Dorsolateral prefrontal cortex (tissue), 122 donors: ENCODE measurements at places on chromosomes 2 and 18. TPM values are rescaled to one million over a fixed set of nuclear protein-coding genes. Genes with fewer than 3 reads are reported as not detected.
A peak's percentile ranks its signal among the peaks of the same experiment; 100 is the strongest.

Gene FBXO15
- total RNA-seq, result 4.4 TPM

Gene CD28
- total RNA-seq, result not detected

Gene CSRNP3
- total RNA-seq, result 102 TPM

Gene CDH7
- total RNA-seq, result 8.1 TPM

Gene FEV
- total RNA-seq, result not detected

Gene ANO7
- total RNA-seq, result 4.9 TPM

Gene TRIP12
- total RNA-seq, result 262 TPM

Gene CTAGE1
- total RNA-seq, result not detected

Gene GRHL1
- total RNA-seq, result 9.5 TPM

Gene SS18
- total RNA-seq, result 70.1 TPM

DNA sequence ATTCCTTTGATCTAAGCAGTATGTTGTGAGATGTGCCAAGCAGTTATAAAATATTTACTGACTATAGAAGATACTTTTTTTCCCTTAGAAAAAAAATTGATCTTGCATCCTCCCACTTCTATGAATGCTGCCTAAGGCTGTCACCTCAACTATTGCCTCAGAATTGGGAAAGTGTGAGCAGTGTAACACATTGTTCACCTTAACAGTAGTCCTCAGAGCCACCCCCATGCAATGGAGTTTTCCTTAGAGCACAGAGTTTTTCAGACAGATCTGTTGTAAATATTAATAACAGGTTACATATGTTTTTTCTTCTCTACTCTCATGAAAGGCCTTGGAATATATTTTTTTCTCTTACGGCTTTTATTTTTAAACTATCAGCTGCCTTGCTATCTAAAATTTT lies 607.3 kb downstream of the STK39 start:
- DNase-seq, result no peak

- no peak for DNase-seq
Measured at GRCh38 chr18:56388571-56388970, 249.8 kb downstream of the TXNL1 start.

DNA sequence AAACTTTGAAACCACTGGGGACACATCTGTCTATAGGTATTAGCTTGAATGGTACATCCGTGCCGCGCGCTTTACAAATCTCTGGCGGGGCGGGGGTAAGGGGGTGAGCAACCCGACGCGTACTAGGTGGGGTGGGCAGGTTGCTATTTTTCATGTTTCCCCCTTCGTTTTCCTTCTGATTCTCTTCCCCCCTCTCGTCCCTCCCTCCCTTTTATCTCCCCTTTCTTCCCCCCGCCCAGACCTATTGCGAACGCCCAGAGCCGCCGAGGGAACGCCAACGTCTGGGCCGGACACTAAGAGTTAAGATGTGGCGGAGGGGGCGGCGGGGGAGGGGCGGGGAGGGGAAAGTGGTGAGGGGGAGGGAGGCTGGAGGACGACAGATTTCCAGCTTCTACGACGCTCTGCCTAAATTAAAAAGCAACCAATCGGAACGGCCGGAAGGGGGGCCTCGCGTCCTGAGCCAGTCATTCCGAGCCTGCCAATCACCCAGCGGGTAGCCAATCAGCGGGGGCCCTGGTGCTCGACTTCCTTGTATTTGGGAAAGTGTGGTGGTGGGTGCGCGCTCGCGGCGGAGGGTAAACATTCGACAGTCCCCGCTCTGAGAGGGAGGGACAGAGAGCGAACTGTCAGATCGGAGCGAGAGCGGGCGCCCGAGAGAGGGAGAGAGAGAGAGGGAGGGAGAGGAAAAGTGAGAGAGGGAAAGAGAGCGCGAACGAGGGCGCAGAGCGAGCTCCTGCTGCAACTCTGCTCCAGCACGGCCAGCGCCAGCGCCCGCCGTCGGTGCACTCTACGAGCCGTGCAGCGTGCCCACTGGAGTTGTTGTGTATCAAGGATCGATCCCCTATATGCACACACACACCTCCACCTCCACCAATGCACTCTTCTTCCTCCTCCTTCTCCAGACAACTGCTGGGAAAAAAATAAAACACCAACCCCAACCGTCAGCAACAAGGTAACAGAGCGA lies at the start of gene POU3F3:
POU3F3 (plus strand) TSS at position 582 of the 964 bp plus-strand sequence. CDS start 1,396 bp downstream, outside the sequence.
- peak; percentile 100 for DNase-seq

GRCh38 chr18:46199515-46200147 lies 95.4 kb downstream of the HAUS1 start:
- no peak for DNase-seq

DNA sequence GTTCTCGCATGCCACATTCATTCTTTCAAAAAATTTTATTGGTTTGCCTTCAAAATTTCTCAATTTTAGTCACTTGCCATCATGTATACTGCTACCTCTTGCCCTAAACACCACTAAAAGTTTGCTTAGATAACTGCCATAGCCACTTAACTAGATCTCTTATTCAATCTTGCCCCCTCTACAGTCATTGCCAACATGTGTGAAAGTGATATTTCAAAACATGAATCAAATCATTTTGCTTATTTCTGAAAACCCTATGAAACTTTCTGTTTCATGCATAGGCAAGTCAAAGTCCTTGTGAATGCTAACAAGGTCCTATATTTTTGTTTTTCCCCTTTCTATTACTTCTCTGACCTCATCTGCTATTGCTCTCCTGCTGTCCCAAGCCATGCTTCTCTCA lies 397.1 kb downstream of the KCNJ3 start:
- no peak for DNase-seq

- no peak for DNase-seq
Measured at GRCh38 chr2:10658914-10659257, 30.9 kb downstream of the NOL10 start.

- DNase-seq, result no peak
Measured at GRCh38 chr18:3054780-3055179, 41.8 kb upstream of the LPIN2 start.

GRCh38 chr2:68412127-68412819 lies 47.2 kb downstream of the PLEK start:
- DNase-seq, result no peak

DNA sequence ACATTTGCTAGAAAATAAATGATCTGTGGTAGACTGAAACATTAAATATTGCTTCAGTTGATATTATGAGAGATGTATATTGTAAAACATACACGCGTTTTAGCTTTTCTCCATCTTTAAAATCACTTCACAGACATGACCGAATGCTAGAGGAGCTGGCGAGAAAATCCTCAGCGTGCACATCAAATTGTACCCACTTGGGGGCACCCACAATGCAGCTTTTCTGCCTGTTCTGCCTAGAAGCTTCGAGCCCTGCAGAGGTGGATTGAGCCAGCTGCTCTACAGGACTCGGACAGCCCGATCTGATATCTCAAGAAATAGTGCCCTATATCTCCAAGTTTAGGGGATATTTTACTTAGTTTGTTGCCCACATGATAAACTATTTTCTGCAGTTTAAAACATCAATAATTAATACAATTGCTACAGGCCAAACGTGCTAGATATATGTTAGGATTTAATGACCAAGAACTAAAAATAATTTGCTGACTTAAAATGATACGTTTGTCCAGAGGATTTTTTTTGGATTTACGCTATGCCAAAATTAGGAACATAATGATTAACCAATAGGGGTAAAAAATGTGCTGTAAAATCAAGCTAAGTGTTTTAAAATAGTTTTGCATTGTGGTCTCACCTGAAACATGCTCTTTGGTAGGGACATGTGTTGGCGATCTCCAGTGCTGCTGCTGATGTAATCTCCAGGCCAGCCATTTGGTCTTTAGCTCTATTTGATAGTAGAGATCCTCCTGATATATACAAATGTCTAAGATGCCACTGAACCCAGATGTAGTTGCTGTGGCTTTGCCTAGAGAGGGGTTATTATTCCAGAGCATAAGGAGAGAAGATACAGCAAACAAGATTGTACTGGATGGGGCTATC lies 22.3 kb upstream of the ATP5MC3 start:
- no peak for DNase-seq

- DNase-seq, result no peak
Measured at GRCh38 chr2:17652681-17653394, 100.8 kb downstream of the SMC6 start.

DNA sequence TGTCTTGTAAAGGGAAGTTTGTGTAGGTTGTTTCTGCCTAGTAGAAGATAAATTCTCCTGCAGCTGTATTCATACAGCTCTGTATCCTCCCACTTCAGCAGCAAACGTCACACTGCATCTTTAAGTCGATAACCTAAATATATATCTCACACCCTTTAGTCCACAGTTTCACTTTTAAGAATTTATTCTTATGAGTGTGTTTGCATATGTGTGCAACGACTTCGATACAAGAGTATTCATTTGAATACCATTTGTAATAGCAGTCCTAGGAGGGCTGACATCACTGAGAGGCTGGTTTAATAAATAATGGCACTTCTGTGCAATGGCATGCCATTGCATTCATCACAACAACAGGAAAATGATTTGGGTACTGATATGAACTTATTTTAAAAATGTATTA lies 63.8 kb upstream of the MSH6 start:
- DNase-seq, result no peak

- no peak for DNase-seq
Measured at GRCh38 chr18:371609-371982, 103.7 kb upstream of the THOC1 start.

- DNase-seq, result no peak
Measured at GRCh38 chr2:40317761-40318160, 134.1 kb downstream of the SLC8A1 start.

DNA sequence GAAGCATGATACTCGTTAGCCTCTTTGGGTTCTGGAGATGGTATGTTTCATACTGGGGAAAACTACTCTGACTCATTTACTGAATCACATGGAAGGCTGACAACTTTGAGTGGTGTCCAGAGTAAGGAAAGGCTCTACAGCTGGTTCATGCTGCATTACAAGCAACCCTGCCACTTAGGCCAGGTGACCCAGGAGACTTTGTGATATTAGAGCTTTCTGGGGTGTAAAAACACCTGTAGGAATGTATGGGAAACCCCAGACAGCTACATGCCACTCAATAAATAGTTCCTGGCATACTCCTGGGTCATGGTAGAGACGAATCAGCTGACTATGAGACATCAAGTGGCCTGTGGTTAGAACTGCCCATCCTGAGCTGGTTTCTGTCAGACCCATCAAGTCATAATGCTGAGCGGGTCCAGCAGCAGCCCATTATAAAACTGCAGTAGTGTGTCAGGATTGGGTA lies 21.3 kb upstream of the TCF7L1 start:
- DNase-seq, result no peak

- no peak for DNase-seq
Measured at GRCh38 chr2:112927745-112928144, 16.8 kb downstream of the IL37 start.
